Mucosa of descending colon (tissue), 3 donors: ENCODE measurements at places on chromosomes 4 and X. TPM values are rescaled to one million over a fixed set of nuclear protein-coding genes. Genes with fewer than 3 reads are reported as not detected.

Gene TGIF2LX
- total RNA-seq, result not detected

Gene CXCL3
- total RNA-seq, result 3.9 TPM

Gene AKAP4
- total RNA-seq, result not detected

Gene INTS6L
- 19.8 TPM for total RNA-seq

Gene ARHGAP6
- 4.4 TPM for total RNA-seq
